ENCODE measurements at places on chromosomes 2 and 18. TPM values are rescaled to one million over a fixed set of nuclear protein-coding genes. Genes with fewer than 3 reads are reported as not detected.

IL1F10 gene
- not detected for total RNA-seq

DNA sequence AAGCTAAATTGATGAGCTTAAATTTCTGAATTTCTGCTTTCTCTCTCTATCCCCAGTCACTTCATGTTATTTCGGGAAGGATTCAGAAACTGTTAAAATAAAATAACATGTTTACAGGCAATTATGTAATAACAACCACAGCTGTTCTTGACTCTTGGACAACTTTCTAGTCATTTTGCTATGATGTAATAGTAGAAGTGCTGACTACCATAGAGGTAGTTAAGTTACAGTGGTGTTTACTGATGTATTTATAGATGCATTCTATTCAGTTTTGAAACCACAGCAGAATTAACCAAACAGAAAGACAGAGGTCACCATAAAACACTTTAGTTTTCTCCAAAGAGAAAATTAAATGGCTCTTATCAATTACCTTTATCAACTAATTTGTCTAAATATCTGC is 1292.0 kb upstream of the CHAC2 start:
- H3K36me3 ChIP-seq = no peaks in the 10 kb centered on the region
- no peak overlapping the region for H3K27ac ChIP-seq
- no peak overlapping the region for H3K4me3 ChIP-seq
- DNase-seq = no peak

GRCh38 chr2:222774941-222775340 is 85.9 kb upstream of the ACSL3 start:
- H3K4me1 ChIP-seq = no peaks in the 10 kb centered on the region
- H3K27me3 ChIP-seq = no peaks in the 10 kb centered on the region
- no peak for DNase-seq
- no peak overlapping the region for H3K27ac ChIP-seq
- no peaks in the 10 kb centered on the region for H3K36me3 ChIP-seq
- H3K4me3 ChIP-seq = no peak overlapping the region

DNA sequence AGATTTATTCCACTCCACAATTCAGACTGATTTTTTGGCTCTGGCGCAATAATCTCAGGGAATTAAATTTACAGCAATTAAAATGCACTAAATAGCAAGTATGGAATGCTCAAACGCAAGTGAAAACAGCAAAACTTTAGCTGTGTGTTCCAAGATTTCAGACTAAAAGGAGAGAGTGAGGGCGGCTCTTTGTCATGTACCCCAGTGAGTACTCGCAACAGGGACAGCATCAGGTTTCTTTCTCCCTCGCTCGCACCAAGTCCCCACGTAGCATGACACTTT is 1.1 kb downstream of the ROCK2 start:
- H3K27ac ChIP-seq = peak overlapping the region; percentile 68
- peaks cover 25% of the 10 kb centered on the region for H3K4me1 ChIP-seq
- peak overlapping the region; percentile 92 for H3K4me3 ChIP-seq
- H3K36me3 ChIP-seq = no peaks in the 10 kb centered on the region
- H3K27me3 ChIP-seq = no peaks in the 10 kb centered on the region

GRCh38 chr2:24613154-24613814 is 122.2 kb downstream of the NCOA1 start:
- H3K36me3 ChIP-seq = no peaks in the 10 kb centered on the region
- no peaks in the 10 kb centered on the region for H3K27me3 ChIP-seq
- no peaks in the 10 kb centered on the region for H3K4me1 ChIP-seq
- H3K27ac ChIP-seq = no peak overlapping the region
- DNase-seq = peak; percentile 45

GRCh38 chr18:8946066-8946838 is 156.2 kb upstream of the NDUFV2 start:
- no peak for DNase-seq
- H3K4me1 ChIP-seq = peaks cover 4% of the 10 kb centered on the region
- H3K27me3 ChIP-seq = no peaks in the 10 kb centered on the region
- no peak overlapping the region for H3K4me3 ChIP-seq
- no peak overlapping the region for H3K27ac ChIP-seq

GRCh38 chr2:21924640-21925285 is 801.0 kb downstream of the TDRD15 start:
- H3K4me3 ChIP-seq = no peak overlapping the region
- no peak overlapping the region for H3K27ac ChIP-seq
- DNase-seq = no peak
- no peaks in the 10 kb centered on the region for H3K4me1 ChIP-seq
- H3K27me3 ChIP-seq = no peaks in the 10 kb centered on the region
